ENCODE measurements at places on chromosomes 1 and 21.

DNA sequence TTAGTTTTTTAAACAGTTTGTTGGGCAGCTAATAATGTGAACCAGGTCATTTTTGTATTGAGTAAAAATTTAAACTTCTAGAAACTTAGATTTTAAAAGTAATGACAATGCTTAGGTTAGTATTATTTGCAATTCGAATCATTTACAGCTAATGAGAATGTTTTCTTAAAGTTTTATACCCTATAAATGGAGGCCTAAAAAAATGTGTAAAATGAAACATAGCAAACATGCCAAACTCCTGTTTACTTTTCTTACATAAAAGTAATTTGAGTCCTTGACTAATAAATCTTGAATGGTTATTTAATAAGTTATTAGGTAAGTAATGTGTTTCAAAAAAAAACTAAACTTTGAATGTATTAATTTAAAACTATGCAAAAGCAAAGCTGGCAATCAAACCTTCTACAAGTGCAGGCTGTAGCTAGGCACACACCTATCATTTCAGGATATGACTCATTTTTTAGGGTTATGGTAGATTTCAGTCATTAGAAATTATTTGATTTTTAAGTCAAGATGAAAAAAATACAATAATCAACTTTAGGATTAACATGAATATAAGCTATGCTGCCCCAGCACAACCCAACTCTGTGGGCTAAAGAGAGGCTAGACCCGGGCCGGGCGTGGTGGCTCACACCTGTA is 41.5 kb downstream of the CLSTN1 start:
- no peak for DNase-seq

DNA sequence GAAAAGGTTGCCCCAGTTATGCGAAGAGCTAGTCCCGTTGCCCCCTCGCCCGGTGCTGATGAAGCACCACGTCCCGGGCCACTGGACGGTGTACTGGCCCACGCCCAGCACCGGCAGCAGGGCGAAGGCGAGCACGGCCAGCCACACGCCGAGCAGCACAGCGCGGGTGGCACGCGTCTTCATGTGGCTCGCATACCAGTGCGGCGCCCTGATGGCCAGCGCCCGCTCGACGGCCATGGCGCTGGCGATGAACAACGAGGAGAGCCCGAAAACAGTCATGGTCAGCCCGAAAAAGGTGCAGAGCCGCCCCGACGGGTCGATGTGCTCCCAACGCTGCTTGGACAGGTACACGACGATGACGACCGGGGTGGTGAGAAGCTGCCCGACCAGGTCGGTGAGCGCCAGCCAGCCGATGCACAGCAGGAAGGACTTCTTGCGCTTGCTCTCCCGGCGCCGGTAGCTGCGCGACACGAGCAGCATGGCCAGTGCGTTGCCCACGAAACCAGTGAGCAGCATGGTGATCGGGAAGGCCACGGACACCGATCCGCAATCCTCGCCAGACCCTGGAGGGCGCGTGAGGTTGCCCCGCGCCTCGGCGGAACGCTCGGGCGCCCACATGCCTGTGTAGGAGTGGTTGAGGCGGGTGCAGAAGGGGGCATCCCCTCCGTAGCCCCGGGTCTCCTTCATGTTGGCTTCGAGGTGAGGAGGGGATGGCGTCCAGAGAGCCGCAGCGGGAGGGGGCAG is 553 bp downstream of the PTGER3 start:
- DNase-seq, result no peak

DNA sequence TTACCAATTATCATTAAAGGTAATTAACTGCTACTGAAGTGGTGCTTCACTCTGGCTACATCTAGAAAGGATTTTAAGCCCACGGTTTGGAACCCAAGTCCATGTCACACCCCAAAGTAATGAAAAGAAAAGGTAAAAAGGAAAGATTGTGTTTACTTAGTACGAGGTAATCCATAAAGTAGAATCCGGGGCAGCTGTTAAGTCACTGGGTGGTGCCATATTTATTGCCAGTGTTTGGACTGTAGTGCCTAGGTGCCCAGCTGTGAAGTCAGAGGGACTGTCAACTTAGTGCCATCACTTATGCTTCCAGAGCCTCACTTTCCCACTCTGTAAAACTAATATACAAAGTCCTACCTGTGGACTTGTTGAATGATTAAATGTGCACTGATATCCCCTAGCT is 52.2 kb upstream of the GRHL3 start:
- peak; percentile 24 for DNase-seq

DNA sequence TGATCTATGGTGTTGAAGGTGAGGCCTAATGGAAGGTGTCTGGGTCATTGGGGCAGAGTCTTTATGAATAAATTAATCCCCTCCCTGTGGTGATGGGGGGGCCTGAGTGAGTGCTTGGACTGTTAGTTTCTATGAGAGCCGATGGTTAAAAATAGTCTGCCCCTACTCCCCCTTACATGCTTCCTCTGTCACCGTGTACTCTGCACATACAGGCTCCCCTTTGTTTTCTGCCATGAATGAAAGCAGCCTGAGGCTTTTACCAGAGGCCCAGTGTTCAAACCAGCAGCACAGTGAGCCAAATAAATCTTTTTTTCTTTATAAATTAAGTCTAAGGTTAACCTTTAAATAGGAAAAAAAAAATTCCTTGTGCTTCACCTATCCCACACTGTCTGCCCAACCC is 657.0 kb downstream of the AMY1C start:
- DNase-seq, result no peak

GRCh38 chr1:114831276-114831994 is 23.2 kb upstream of the SYCP1 start:
- DNase-seq, result no peak

DNA sequence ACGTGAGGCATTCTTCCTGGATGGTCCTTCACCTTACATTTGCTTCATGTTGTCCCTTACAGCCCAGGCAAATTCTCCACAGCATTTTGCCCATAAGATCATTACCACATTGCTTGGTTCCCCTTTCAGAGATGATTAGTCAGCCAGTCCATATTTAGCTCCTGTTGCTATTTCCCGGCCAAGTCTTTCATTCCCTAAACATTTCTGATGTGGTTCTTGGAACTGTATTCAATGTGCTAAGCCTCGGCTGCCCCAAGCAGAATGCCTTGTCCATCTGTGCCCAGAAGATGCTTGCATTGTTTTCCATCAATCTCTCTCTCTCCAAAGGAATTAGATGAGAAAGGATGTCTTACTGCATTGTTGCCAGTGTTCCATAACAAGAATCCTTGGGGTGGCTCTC is 420.9 kb upstream of the CAMK1G start:
- no peak for DNase-seq

- DNase-seq, result no peak
Observed at GRCh38 chr1:65221638-65222339, 73.8 kb downstream of the AK4 start.

DNA sequence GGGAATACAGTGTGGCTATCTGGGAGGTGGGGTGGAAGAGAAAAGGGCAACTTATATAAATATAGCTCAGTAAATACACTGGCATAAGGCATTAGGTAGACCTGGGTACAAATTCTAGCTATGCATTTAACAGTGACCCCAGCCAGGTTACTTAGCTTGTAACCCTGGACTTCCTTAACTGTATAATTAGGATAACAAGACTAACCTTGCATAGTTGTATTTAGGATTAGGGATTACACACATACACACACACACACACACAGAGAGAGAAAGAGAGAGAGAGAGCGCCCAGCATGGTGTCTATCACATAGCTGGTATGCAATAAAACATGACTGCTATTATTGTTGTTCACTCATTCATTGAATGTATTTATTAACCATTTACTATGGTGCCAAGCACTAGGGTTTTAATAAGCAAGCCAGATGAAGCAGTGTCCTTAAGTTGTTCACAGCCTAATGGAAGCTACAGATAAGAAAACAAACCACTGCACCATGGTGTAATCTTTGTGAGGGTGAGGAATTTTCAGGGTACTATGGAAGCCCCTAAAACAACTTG is 251.4 kb downstream of the ZNF648 start:
- no peak for DNase-seq

Data from LoVo (cell line).